ENCODE measurements at places on chromosomes 3 and 15. TPM values are rescaled to one million over a fixed set of nuclear protein-coding genes. Genes with fewer than 3 reads are reported as not detected.

The INTS14 gene
- 18.2 TPM for total RNA-seq

The PCOLCE2 gene
- total RNA-seq, result not detected

The CASR gene
- total RNA-seq, result not detected

The CMTM7 gene
- total RNA-seq, result 15.2 TPM

The GP5 gene
- total RNA-seq, result 0.31 TPM

The GRK7 gene
- total RNA-seq, result 0.05 TPM

The LDHAL6B gene
- not detected for total RNA-seq

The TIMP4 gene
- 0.42 TPM for total RNA-seq

The NR2C2 gene
- total RNA-seq, result 25.5 TPM

The OR4M2 gene
- not detected for total RNA-seq

The RAB27A gene
- 0.94 TPM for total RNA-seq

The GOLGA6L7 gene
- total RNA-seq, result not detected

The KNG1 gene
- total RNA-seq, result not detected

The IL17RC gene
- 33.9 TPM for total RNA-seq

Data from myocyte (in vitro differentiated cells).